CD14-positive monocyte (primary cell): ENCODE measurements at places on chromosomes 11 and 22.
A peak's percentile ranks its signal among the peaks of the same experiment; 100 is the strongest.

- DNase-seq = no peak
Measured at GRCh38 chr11:15728207-15728606, 613.5 kb downstream of the INSC start.

DNA sequence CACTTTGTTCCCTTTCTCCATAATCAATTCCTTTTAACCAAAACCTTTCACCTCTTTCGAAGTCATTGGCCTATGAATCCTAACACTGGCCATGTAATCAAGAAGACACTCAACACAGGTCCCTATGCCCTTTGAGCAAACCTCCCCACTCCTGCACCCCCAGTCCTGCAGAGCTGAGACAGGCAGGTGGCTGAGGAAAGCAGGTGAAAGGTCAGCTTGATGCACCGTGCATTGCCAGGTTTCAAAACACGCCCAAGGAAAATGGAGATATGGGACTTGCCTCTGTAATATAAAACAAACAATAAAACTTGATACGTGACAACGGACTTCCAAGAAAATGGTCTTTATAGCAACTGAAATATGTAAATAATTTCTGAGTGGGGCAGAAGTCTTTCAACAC lies 10.6 kb downstream of the CPT1A start:
- DNase-seq = no peak

DNA sequence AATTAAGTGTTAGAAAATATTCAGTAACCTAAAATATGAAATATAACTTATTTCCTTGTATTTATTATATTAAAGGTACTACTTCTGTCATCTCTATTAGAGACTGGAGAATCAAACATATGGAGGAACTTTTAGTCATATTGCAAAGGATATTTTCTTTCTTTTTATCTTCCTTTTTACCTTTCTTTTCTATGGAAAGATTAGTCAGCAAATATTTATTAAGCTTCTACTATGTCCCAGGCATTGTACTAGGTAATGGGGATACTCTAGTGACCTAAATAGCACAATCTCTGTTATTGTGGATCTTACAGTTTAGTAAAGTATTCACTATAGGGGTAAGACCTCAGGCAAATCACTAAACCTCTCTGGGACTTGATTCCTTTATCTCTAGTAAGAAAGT lies 18.3 kb downstream of the SIK2 start:
- DNase-seq = no peak

DNA sequence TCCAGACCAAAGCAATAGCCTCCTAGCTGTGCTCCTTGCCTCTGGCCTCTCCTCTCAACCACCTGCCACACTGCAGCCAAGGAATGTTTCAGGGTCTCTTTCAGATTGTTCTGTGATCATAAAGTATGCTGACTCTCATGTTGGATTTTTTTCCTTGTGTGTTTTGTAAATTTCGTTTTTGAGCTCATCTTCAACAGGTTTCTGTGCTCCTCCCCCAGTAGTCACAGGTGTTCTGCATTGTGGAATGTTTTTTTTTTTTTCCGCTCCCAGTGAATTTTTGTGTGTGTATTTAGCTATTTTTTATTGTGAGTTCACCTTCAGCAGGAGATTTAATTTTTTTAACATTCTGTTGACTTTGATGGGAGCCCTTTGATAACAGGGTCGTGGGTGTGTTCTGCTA lies 153.7 kb downstream of the MYO18B start:
- no peak for DNase-seq

GRCh38 chr11:32385998-32386397 lies 49.3 kb downstream of the WT1 start:
- no peak for DNase-seq

DNA sequence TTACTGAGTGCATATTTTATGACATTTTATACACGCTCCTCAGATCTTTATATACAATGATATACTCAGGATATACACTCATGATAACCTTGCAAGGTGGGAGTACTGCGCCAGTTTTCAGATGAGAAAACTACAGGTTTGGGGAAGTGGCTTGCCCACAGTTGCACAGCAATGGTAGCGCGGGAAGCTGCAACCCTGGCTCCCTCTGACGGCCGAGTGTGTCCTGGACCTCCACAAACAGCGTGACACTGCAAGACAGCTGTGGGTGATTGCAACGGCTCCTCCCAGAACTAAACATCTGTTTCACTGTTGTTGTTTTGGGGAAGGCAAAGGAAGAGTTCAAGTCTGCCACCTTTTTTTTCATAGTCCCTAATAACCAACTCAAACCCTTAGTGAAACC lies 47.0 kb downstream of the PACSIN2 start:
- DNase-seq = peak; percentile 83

DNA sequence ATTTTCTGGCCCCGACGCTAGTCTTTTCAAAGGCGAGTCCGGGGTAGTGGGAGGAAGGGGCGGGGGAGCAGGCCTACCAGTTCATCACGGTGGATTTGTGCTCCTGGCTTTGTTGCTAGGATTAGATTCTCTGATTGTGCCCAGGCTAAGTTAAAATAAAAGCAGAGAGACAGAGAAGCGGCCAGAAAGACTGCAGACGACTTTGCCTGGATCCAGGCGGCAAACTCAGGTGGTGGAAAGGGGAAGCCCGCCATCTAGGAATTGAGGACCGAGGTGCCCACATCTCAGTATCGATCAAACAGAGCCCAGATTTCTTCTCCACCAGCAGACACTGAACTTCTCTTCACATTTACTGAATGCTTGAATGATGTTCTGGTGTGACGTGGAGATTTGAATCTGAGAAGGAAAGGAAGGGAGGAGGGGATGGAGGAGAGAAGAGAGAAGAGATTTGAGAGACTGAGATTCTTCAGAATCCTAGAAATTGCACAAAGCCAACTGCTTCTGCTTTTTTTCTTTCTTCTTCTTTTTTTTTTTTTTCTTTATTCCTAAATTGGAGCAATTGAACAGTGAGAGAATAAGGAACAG lies 2.7 kb downstream of the FAT3 start:
- no peak for DNase-seq

GRCh38 chr11:108960501-108960900 lies 295.6 kb downstream of the DDX10 start:
- DNase-seq = no peak

GRCh38 chr22:21761086-21761485 lies 25.5 kb upstream of the YPEL1 start:
- no peak for DNase-seq

DNA sequence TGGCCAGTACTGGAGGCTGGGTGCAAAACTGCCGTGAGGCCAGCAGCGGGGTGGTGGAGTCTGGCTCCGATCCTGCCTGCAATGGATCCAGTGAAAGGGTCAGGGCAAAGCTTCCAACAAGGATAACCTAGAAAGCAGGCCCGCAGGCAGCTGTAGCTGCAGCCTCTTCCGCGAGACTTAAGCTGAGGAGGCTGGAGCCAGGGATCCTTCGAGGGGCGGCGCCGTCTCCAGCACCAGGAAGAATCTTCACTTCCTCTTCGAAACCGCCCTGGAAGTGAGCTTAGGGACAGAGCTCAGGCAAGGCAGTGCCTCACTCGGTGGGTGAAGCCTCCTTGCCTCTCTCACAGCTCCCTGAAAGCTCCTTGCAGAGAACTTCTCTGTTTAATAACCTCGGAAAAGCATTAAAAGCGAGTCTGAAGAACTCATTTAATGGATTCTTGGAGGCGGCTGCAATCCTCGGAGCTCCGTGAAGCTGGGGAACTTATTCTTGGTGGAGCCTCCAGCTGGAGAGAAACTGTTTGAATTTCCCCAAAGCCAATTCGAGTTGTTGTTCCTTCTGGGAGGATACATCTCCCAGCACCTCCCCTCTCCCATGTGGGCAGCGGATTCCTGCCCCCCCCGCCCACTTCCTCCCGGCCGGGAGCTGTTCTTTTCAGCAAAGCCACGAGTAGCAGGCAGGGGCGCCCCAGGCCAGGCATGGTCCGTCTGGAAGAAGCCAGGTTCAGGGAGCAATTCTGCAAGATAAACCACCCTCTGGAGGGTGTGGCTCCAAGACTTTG lies 169.9 kb downstream of the CTTN start:
- DNase-seq = peak; percentile 18

DNA sequence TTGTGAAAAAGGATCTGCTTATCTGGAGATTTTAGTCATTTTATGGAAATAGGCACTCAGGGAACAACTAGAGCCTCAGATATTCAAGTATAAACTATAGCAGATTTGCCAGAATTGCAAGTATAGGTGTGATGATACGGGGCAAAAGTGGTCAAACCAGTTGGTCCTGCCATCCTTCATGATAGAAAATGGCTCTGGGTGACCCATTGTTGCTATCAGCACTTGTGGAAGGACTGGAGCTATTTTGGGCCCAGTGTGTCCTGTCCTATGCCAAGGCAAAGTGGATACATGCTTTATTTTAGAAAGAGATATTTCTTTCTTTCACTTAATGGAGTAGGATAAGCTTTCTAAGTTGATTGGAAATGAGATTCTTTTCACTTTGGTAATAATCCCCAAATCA lies 85.2 kb downstream of the PPP6R3 start:
- no peak for DNase-seq

GRCh38 chr11:118912742-118913410 lies 12.8 kb downstream of the BCL9L start:
- peak; percentile 53 for DNase-seq

GRCh38 chr22:42637555-42637954 lies 2.8 kb downstream of the ATP5MGL start:
- DNase-seq = no peak

- no peak for DNase-seq
Measured at GRCh38 chr11:112511271-112511670, 250.6 kb upstream of the PLET1 start.

- peak; percentile 42 for DNase-seq
Measured at GRCh38 chr11:124069429-124070401, 28.6 kb upstream of the OR10G7 start.

DNA sequence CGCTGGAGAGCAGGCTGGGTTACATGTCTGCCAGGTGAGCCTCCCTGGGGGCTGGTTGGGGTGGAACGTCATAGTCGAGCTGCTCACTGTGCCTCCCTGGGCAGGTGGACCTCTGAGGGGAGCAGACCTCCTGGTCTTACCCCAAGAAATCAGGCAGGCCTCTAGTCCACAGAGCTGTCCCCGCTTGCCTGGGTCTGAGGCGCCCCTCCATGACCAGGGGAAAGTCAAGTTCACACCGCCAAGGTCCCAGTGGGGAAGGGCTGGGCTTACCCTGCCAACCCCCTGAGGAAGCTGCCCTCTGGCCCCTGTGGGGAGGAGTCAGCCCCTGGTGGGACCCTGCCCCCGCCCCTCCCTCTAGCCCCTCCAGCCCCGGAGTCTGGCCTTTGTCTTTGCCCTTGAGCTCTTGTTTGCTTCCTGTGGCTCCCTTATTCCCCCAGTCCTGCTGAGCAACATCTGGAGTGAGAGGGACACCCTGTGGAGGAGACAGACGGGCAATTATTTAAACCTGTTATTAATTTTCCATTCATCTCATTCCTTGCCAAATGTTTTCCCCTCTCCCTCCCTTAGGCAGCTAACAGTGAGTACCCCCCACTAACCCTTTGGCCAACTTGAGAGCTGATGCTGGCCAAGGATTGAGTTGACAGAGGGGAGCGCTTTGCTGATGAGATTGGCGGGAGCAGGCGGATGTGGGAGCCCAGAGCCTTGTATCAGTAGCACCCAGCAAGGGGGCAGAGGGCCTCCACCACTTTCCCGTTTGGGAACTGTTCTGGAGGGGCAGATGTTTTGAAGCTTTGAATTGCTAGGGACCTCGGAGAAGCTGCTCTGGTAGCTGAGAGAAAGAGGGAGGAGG lies 83.4 kb downstream of the CEP164 start:
- no peak for DNase-seq

- no peak for DNase-seq
Measured at GRCh38 chr22:29004647-29005371, 56.8 kb downstream of the C22orf31 start.

DNA sequence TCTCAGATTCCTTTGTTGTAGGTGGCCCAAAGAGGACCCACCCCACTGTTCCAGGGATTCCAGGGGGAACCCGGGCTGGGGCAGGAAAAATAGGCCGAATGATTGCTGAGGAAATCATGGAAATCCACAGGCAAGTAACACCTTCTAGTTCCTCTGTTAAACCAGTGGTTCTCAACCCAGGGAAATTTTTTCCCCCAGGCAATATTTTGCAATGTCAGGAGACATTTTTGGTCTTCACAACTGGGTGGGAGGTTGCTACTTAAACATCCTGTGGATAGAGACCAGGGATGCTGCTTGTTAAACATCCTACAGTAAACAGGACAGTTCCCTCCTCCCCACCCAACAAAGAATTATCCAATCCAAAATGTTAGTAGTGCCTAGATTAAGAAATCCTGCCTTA lies 84.7 kb downstream of the BTBD10 start:
- no peak for DNase-seq

DNA sequence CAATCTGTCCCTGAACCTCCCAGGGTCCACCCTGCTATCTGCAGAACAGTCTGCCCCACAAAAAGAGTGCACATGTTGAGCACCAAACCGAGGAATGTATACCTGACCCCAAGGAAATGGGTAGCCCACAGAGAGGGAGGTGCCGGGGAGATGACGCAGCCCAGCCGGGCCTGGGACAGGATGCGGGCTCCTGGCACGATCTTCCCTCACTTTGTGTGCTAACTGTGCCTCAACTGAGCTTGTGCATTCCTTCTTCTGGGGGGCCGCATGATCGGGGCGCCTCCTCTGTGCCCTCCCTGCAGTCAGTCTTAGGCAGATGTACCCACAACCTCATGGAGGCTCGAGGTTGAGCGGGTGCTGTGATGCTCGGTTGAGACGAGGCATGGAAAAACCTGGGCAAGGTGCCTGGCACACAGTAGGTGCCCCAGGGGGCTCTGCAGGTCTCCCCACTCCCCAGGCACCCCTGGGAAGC lies 2.4 kb downstream of the GAS2L1 start:
- no peak for DNase-seq

- DNase-seq = no peak
Measured at GRCh38 chr11:69533296-69534165, 52.1 kb downstream of the LINC01488 start.

- no peak for DNase-seq
Measured at GRCh38 chr22:31538815-31539214, 42.5 kb downstream of the SFI1 start.

- DNase-seq = no peak
Measured at GRCh38 chr11:8567602-8568198, 26.3 kb downstream of the STK33 start.

DNA sequence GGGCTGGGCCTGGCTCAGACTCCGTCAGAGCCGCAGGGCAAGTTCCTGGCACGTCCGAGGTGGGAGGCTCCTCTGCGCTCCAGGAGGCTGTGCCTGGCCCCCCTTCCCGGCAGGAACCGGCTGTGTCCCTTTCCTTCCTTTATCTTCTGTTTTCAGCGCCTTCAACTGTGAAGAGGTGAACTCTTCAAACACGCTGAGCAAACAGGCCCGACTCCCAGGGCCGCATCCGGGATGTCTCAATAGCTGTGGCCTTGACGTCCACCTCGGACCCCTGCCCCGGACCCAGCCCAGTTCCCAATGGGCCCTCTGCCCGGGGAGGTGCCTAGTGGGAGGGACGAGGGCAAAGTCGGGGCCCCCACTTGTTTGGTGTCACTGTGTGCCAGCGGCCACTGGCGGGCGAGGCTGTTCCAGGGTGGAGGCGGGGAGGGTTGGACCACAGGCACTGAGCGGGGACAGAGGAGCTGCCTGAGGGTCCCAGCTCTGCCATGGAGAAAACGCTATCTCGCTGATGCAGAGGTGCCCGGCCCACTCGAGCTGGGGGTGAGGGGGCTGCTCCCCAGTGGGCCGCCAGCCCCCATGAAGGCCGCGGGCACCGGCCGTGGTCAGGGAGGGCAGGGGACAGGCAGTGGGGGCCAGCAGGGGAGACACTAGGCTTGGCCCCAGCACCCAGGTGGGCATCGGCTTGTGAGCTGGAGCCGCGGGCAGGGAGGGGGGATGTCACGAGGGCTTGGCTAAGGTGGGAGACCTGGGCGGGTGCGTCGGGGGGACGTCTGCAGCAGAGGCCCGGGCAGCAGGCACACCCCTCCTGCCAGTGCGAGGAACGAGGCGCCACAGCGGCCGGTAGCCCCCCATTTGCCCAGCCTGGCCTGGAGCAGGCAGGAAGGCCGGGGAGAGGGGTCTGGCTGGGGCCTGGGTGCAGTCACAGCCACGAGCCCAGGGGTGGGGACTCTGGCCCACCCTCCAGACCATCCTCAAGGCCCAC lies 2.7 kb upstream of the MUC5B start:
- no peak for DNase-seq
